ENCODE measurements at places on chromosomes 5 and 9. TPM values are rescaled to one million over a fixed set of nuclear protein-coding genes. Genes with fewer than 3 reads are reported as not detected.

DNA sequence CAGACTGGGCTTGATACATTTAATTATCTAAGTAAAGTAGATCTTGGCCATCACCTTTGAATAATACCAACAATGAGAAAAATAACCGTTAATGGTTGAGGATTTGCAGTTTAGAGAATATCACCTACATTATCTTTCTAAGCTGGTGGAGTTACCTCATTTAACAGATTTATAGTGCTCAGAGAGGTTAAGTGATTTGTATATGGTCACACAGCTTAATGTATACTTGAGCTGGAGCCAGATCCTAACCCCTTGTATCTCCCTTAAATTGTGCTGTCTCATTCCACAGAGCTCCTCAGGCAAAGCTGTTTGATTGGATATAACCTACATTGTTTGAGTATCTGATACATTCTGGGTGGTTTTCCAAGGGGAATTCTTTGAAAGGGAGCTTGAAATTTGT lies 57.8 kb downstream of the INSYN2B start:
- no peak overlapping the region for H3K27ac ChIP-seq
- DNase-seq = no peak
- peaks cover 3% of the 10 kb centered on the region for H3K4me1 ChIP-seq
- no peak overlapping the region for H3K4me3 ChIP-seq

- peaks cover 90% of the 10 kb centered on the region for H3K4me1 ChIP-seq
- no peak overlapping the region for H3K27ac ChIP-seq
- peak overlapping the region; percentile 89 for H3K4me3 ChIP-seq
- peaks cover 27% of the 10 kb centered on the region for H3K36me3 ChIP-seq
Observed at GRCh38 chr9:100350188-100350587, 2.6 kb downstream of the TEX10 start.

GRCh38 chr5:87853541-87853940 lies 415.1 kb downstream of the TMEM161B start:
- H3K4me3 ChIP-seq = no peak overlapping the region
- no peaks in the 10 kb centered on the region for H3K4me1 ChIP-seq
- no peaks in the 10 kb centered on the region for H3K36me3 ChIP-seq
- DNase-seq = no peak

The SH3GL2 gene
- total RNA-seq = not detected

- DNase-seq = no peak
- H3K27ac ChIP-seq = no peak overlapping the region
- H3K4me3 ChIP-seq = no peak overlapping the region
- no peaks in the 10 kb centered on the region for H3K4me1 ChIP-seq
Observed at GRCh38 chr5:88948746-88949600, 66.0 kb upstream of the MEF2C start.

DNA sequence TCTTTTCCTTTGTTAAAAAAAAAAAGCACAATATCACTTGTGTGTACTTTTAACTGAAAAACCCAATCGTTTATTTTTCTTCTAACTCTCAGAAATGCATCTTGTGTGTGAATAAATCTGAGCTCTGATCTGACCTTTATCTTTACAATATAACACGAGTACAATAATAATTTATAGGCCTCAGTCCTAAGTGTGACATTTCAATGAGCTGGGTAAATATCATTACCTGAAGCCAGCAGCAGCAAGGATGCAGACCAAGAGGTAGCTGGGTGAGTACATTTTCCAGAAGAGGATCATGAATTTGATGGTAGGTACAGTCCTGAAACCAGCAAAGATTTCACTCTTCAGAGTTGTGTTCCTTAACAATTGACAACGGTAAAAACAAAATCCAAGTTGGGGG lies 264.0 kb upstream of the KIF2A start:
- DNase-seq = no peak
- H3K36me3 ChIP-seq = no peaks in the 10 kb centered on the region
- no peaks in the 10 kb centered on the region for H3K27me3 ChIP-seq
- no peak overlapping the region for H3K4me3 ChIP-seq

The PPP2R2B gene
- 0.77 TPM for total RNA-seq

The ST6GALNAC6 gene
- 110 TPM for total RNA-seq

DNA sequence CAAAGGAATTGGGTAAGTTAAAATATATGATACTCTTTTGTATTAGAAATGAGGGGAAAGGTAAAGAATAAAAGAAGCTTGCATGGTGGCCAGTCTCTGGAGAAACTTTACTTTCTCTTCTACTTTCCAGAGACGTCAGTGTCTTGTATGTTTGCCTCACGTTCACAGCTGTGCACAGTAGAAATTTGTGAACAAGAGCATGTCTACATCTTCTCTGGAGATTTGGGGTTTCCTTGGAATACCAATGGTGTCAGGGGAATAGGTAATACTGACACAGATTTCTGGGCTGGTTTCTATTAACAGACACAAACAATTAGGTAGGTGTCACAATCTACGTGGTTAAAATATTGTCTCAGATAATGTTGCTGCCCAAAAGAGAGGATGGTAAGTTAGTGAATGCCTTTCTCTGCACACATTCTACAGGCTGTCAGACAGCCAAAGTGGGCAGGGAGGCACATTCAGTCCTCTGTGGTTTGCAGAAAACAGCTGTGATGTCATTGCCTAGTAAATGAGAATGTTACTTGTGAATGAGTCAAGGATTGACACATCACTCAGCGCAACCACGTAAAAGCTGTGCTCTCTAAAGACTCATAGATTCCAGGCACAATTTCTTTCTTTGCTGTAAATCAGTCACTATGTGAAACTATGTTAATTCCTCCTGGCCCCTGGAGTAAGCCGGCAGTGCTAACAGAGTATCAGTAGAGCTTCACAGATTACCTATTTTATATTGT lies 397.1 kb downstream of the MAN2A1 start:
- H3K27ac ChIP-seq = no peak overlapping the region
- no peak overlapping the region for H3K4me3 ChIP-seq
- DNase-seq = no peak
- no peaks in the 10 kb centered on the region for H3K27me3 ChIP-seq
- no peaks in the 10 kb centered on the region for H3K36me3 ChIP-seq
- H3K4me1 ChIP-seq = peaks cover 2% of the 10 kb centered on the region

DNA sequence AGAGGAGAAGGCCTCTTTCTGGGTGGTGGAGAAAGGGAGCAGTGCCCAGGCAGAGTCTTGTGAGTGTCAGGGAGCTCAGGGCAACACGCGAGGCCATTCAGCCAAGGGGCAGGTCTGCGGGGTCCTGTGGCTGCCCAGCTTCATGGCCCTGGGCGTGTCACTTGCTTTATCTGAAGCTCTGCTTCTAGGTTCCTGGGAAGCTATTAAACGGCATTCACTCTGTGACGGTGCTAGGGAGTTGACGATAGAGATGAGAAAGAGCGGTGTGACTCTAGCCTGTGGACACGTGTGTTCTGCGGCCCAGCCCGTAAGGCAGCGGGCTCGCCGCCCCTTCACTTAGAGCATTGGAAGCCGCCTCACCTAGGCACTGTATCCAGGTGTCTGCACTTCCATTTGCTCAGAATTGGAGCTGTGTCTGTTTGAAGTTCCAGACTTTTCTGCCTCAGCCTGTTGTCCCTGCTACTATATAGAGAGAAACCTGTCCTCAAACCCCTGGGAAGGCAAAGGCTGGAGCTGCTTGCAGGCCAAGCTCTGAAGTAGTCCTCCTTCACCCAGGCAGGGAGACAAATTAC lies 88.3 kb downstream of the PHF2 start:
- no peak overlapping the region for H3K27ac ChIP-seq
- no peaks in the 10 kb centered on the region for H3K36me3 ChIP-seq
- no peak for DNase-seq
- H3K4me3 ChIP-seq = no peak overlapping the region

GRCh38 chr5:79955941-79956670 lies 35.0 kb downstream of the MTX3 start:
- no peak overlapping the region for H3K27ac ChIP-seq
- no peak for DNase-seq
- H3K27me3 ChIP-seq = peaks cover 3% of the 10 kb centered on the region
- H3K4me1 ChIP-seq = no peaks in the 10 kb centered on the region

The WWC1 gene
- not detected for total RNA-seq

DNA sequence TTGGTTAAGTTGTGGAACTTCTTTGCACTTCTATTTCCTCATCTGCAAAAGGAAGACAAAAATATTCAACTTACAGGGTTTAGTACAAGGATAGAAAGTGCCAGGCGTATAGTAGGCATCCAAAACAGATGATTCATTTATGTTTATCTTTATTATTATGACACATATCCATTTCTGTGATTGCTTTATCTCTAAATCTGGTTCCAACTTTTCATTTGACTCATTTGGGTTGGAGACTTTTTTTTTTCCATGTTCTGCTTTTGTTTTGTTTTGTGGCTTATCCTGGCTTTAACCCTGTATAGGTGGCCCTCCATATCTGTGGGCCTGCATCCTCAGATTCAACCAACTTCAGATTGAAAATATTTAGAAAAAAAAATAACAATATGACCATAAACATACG lies 186.7 kb upstream of the SLC24A2 start:
- H3K4me3 ChIP-seq = no peak overlapping the region
- H3K4me1 ChIP-seq = peaks cover 8% of the 10 kb centered on the region
- H3K27me3 ChIP-seq = peaks cover 10% of the 10 kb centered on the region

- no peaks in the 10 kb centered on the region for H3K36me3 ChIP-seq
- DNase-seq = no peak
- no peaks in the 10 kb centered on the region for H3K4me1 ChIP-seq
Observed at GRCh38 chr9:28317745-28318144, 744.5 kb upstream of the C9orf72 start.

DNA sequence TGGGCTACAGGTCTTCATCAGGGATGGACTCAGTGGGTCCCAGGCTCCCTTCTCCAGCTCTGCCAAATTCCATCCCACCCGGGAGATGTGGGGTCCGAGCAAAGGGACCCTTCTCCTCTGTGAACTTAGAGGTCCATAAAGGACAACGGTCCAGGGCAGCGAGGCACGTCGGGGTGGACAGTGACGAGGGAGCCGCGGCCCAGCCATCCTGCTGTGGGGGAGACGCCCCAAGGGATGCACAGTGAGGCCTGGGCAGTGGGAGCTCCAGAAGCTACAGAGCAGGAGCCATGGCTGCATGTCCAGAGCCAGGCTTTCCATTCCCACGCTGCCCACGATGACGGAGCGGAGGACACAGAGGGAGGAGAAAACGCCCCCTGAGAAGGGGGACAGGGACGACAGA lies 107.5 kb upstream of the PPP1R26 start:
- H3K4me3 ChIP-seq = no peak overlapping the region
- no peaks in the 10 kb centered on the region for H3K36me3 ChIP-seq

The PGM5 gene
- not detected for total RNA-seq

DNA sequence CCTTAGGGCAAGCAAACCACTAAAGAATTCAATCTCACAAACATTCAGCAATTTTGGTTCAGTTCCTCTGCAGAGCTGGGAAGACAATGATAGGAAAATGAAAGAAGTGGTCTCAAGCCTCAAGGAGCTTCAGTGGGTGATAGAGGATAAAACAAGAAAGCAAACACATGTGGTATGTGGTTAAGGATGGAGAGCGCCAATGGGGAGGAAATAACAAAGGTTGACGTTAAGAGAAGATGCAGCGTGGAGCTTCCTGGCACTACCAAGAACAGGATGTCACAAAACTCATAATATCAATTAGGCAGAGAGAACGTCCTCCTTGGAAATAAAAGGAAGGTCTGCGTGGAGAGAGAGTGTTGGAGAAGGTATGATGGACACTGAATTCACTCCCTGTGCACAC lies 411.4 kb upstream of the DAP start:
- H3K4me1 ChIP-seq = peaks cover 4% of the 10 kb centered on the region
- peaks cover 23% of the 10 kb centered on the region for H3K27me3 ChIP-seq
- no peaks in the 10 kb centered on the region for H3K36me3 ChIP-seq
- H3K4me3 ChIP-seq = no peak overlapping the region
- no peak for DNase-seq

The SLC6A19 gene
- not detected for total RNA-seq

- H3K27me3 ChIP-seq = peaks cover 19% of the 10 kb centered on the region
- H3K27ac ChIP-seq = no peak overlapping the region
- no peak overlapping the region for H3K4me3 ChIP-seq
- no peaks in the 10 kb centered on the region for H3K36me3 ChIP-seq
Observed at GRCh38 chr5:53766673-53767072, 206.2 kb downstream of the NDUFS4 start.

The LCN15 gene
- total RNA-seq = not detected

The LECT2 gene
- total RNA-seq = not detected

The GDA gene
- not detected for total RNA-seq
